ENCODE measurements at places on chromosomes 12 and 14.

- no peak for DNase-seq
Observed at GRCh38 chr12:91722072-91722471, 423.6 kb downstream of the BTG1 start.

DNA sequence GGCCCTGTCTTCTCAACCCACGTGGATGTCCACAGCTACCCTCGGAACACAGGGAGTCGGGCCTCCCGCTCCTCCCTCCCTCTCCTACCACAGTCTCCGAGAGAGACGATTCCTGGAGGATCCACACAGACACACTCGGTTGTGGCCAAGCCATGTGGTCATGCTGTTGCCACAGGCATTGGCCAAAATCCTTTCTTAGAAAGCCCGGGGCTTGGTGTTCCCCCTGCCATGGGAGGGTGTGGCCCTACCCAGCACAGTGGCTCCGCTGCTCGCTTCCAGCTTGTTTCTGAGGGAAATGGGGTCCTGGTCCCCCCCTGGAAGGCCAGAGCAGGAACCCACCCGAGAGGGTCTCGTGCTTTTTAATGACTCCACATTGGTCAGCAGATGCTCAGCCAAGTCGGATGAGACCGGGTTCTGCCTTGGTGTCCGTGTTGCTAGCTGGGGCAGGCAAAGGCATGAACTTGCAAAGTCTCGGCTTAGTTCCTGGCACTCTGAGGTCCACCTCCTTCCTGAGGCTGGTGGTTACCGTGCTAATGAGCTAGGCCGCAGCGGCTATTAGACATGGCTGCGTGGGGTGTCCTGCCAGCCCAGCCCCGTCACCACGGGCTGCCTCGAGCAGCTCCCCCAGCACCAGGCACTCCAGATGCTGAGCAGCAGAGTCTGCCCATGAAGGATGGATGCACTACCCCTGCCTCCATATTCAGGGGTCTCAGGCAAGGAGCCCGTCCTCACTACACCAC, 46.8 kb upstream of the MEG3 start:
- DNase-seq, result no peak

DNA sequence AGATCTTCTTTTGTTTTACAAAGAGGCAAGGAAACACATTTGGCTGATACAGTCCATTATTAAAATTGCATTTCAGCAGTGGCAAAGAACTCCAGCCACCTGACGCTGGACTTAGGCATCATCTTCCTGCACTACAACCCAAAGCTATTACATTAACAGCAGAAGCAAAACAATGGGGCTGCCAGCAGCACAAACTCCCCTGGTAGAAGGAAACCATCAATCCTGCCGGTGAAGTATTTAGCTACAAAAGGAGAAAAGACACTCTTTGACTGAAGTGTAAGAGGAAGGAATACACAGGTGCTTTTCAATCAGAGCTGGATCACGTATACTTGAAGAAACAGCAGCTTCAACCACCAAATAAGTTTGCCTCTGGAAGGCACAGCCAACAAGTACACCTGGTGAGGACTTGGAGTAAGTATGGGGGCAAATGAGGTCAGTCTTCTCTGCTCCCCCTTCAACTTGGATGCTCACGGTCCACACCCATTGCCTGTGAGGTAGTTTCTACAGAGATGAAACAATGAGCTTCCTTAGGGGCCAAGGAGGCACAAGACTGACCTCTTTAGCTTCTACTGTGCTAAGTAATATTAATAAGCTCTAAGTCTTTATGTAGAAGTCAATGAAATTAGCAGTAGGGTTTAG, 125.9 kb upstream of the FOXN3 start:
- DNase-seq, result no peak

DNA sequence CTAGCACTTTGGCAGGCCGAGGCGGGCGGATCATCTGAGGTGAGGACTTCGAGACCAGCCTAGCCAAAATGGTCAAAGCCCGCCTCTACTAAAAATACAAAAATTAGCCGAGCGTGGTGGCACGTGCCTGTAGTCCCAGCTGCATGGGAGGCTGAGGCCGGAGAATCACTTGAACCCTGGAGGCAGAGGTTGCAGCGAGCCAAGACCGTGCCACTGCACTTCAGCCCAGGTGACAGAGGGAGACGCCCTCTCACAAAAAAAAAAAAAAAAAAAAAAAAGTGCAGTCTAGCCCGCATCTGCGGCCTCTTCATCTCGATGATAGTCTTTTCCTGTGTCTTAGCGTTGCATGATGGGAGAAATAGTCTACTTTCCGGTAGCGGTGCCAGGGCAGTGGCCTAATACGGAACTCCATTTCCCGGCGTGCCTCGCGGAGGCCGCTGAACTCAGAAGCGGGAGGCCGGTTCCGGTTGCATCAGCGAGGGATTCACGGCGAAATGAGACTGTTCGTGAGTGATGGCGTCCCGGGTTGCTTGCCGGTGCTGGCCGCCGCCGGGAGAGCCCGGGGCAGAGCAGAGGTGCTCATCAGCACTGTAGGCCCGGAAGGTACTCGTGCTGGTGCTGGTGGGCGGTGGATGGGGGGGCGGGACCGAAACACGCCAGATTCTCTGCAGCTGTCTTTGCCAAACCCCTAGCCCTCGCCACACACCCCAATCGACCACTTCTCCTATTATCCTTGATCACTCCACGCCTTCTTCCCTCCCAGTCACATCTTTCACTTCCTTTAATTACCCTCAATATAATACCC, at the start of gene MARS1:
TSS of gene MARS1 (plus strand) at position 472 of the 805 bp plus-strand sequence. CDS start at position 495, 23 bp downstream.
- DNase-seq, result peak; percentile 81

DNA sequence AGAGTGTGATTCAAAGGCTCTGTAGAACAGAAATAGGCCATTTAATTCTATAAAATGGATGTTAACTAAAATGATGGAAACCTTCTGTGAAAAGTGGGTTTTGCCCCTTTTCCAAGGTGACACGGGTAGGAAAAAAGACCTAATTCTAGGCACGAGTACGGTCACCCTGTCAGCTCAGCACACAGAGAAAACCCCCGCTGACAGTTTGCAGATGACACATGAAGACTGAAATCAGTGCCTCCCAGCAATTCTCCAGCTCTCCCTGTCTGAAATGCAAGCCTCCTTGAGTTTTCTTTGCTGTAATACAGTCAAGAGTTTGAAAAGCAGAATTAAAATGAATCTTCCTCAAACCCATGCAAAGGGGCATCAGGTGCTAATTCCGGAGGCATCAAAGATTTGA, 230.0 kb downstream of the TMEM132D start:
- DNase-seq, result no peak

- DNase-seq, result no peak
Observed at GRCh38 chr12:64694130-64695040, 64.8 kb downstream of the GNS start.

DNA sequence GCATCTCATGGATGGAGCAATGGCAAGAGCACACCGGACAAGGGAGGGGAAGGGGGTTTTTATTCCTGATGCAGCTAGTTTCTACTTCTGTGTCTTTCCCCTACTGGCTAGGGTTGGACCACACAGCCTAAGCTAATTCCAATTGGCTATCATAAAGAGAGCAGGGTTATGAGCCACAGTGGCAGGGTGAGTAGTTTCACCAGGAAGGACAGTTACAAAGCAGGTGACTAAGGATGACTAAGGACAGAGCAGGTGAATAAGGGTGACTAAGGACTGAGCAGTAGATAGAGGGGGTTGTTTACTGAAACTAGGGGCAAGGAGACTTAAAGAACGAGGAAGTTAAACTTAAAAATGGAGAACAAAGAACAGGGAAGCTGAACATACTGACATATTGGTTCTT, 321.4 kb upstream of the SEL1L start:
- DNase-seq, result no peak

- DNase-seq, result no peak
Observed at GRCh38 chr12:6641131-6641530, 5.4 kb upstream of the LPAR5 start.

GRCh38 chr14:71119832-71120231, 212.6 kb downstream of the PCNX1 start:
- DNase-seq, result no peak

DNA sequence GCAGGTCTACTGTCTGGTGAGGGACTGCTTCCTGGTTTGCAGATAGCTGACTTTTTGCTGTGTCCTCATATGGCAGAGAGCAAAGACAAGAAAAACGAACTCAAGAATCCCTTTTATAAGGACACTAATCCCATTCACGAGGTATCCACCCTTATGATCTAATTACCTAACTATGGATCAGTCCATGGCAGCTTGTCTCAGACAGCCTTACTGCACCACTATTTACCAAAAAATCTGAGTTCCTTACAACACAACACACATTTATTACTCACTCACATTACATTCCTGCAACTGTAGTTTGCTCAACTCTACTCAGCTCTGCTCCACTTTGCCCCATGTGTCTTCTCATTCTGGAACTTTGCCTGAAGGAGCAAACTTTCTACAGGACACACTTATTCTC, 10.1 kb upstream of the SLC6A15 start:
- DNase-seq, result no peak

GRCh38 chr12:101501410-101501995, 26.4 kb downstream of the SPIC start:
- no peak for DNase-seq

GRCh38 chr14:71538938-71539649, 393.1 kb upstream of the RGS6 start:
- DNase-seq, result no peak

- DNase-seq, result no peak
Observed at GRCh38 chr12:82425241-82425640, 66.9 kb downstream of the METTL25 start.

DNA sequence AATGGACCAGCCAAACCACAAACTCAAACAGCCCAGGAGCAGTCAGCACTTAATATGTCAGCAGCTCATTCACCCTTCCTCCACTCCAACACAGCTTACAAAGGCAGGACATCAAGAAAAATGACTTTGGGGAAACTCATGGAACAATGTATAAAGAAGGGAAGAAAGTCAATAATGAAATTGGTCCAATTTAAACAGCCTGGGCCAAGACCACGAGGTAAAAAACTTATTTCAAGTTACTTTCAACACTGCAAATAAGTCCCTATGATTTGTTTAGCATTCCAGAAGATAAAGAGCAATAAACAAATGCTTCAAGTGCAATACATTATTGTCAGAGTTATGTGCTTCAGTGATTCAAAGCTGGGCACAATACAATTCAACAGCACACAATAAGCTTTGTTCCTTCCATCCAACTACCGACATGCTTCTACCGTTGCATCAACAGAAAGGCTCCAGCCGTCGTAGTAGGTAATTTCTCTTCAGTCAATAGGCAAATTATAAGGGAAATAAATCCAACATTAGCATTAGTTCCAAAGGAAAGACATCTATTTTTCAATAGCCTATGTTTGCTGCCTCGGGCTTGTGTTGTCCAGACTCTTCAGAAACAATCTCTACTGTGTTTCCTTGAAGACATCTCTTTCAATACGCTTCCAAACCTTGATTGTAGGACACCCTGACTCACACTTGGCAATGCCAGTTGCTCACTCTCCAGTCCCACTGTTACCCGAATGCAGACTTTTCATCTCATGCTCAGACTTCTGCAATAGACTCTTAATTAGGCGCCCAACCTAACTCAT, 225.7 kb downstream of the NUAK1 start:
- DNase-seq, result no peak

GRCh38 chr12:132803888-132804287, 24.8 kb downstream of the GOLGA3 start:
- DNase-seq, result no peak

DNA sequence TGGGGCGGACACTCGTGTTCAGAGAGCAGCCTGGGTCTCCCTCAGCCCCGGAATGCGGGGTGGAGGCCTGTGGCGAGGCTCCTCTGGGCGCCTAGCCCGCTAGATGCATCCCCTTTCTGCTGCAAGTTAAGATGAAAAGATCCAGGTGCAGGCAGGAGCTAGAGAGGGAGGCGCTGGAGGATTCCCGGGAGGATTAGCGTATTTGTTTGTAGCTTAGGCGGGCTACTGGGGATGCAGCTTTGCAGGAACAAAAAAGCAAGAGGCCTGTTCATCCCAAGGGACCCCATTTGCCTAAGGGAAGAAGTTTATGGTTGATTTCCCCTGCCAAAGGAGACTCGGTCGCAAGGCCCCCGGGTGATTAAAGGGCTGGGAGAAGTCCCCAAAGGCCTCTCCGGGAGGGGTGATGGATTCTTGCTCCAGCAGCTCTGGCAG, 824 bp downstream of the CCDC177 start:
- no peak for DNase-seq

DNA sequence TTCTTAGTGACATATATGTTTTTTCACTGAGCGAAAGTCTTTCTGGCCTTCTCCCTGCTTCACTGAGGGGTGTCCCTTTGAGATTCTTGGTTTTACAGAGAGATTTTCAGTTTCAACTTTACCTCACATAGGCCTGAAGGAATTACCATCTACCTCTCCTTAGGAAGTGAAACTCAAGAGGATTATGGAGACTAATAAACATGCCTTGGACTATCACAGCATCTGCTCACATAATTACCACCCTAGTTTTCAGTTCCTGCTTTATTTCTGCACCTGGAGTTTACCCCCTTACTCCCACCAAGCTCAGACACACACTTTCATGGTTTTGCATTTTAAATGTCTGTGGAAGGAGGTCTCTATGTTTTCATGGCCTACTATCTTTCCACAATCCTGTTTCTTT, 118.3 kb upstream of the SCAF11 start:
- no peak for DNase-seq

DNA sequence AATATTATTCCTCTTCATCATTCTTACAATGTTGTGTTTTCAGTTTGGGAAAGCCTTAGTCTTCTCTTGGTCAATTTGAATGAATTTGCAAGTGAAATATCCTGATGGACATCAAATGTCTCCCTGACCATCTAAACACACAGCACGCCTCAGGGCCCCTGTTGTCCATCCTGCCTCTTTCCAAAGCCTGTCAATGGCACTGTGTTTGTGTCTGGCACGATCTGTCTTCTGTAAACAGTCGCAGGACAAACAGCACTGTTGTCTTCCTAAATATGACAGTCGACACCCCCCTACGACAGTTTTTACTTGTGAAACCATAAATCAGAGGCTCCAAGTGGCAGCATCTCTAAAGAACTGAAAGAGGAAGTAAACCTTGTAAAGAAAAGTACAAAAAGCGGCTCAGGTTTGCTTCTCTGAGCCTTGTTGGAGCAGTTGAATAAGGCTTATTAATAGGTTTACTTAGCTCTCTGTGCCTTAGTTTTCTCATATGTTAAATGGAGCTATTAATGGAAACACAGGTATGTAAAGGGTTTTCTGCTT, 285.8 kb downstream of the NRXN3 start:
- DNase-seq, result no peak

- DNase-seq, result no peak
Observed at GRCh38 chr12:46874642-46875041, 48.8 kb upstream of the SLC38A4 start.

DNA sequence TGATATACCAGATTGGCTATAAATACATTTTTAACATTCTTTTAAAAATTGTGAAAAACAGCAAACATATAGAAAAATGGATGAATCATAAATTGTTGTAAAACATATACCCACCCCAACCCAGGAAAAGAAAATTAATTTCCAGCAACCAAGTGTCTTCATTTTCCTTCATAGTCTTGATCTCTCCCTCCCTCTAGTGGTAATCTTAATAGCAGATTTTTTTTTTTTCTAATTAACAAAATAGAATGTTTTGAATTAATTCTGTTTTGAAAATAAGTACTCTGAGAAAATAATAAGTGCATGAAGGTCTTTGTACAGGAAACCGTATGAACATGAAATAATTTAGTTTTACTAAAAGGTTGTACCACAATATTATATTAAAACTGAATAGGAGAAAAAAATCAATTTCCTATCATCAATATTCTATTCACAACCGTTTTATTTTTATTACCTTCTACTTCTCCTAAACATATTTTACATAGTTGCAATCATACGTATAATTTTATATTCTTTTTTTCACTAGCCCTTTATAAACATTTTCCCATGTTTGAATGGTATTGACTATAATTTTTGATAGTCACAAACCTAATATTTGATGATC, 7.0 kb downstream of the ETNK1 start:
- no peak for DNase-seq

GRCh38 chr14:75634848-75635247, 25.8 kb downstream of the ERG28 start:
- DNase-seq, result no peak
